Neural progenitor cell (in vitro differentiated cells): ENCODE measurements at places on chromosomes 3 and 15. TPM values are rescaled to one million over a fixed set of nuclear protein-coding genes. Genes with fewer than 3 reads are reported as not detected.

GATM gene
- total RNA-seq: 21.3 and 21.4 TPM in 2 replicates

TRIM71 gene
- 106 and 107 TPM in 2 replicates for total RNA-seq

DNA sequence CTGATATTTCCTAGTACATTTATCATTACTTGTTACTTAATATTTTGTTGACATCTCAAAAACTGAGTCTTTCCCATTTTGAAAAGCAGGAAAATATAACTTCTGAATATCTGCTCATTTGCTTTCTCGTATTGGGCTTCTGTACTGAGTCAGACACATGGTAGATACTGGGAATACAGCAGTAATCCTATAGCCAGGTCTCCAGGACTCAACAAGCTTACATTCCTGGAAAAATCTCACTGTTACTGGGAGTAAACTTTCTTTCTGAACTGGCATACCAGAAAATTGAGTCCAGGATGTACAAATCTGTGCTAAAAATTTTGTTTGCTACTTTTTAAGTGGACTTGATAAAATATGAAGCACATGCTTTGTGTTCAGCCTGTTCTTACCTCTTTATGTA, 240.4 kb downstream of the RBMS3 start:
- no peak for DNase-seq

DNA sequence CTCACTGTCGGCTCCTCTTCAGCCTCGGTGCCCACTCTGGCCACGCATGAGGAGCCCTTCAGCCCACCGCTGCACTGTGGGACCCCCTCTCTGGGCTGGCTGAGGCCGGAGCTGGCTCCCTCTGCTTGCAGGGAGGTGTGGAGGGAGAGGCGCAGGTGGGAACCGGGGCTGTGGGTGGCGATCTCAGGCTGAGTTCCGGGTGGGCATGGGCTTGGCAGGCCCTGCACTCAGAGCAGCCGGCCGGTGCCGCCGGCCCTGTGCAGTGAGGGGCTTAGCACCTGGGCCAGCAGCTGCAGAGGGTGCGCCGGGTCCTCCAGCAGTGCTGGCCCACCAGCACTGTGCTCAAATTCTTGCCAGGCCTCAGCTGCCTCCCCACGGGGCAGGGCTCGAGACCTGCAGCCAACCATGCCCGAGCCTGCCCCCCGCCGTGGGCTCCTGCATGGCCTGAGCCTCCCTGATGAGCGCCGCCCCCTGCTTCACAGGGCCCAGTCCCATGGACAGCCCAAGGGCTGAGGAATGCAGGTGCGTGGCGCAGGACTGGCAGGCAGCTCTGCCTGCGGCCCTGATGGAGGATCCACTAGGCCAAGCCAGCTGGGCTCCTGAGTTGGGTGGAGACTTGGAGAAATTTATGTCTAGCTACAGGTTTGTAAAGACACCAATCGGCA, 899.1 kb downstream of the SI start:
- DNase-seq: no peak

DNA sequence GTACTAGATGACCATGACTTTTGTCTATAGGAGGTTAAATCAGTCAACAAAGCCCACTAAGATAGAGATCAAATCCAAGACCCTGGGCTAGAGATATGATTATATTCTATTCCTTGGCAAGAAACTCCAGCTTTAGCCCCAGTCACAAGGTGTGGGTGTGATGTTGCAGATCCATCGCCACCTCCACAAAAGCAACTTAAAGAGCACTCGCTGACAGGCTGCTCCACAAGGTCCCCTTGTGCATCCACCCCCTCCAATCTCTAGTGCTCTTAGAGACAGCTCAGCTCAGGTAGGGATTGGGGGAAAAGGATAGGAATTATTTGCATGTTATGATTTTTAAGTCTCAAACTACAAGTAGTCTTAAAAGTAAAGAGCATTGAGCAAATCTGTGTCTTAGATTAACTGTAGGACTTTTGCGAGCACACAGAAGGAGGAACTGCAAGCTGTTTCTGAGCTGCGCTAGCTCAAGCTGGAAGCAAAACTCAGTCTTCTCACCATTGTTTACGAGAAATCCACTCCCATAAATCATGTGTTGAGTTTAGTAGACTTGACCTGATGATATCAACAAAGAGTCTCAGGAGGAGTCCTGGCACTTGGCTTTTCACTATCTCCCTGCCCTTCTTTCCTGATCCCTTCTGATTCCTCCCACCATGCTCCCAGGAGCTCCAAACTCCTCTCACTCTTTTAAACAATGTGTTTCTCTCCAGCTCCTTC, 177.6 kb downstream of the STAC start:
- DNase-seq: no peak

DNA sequence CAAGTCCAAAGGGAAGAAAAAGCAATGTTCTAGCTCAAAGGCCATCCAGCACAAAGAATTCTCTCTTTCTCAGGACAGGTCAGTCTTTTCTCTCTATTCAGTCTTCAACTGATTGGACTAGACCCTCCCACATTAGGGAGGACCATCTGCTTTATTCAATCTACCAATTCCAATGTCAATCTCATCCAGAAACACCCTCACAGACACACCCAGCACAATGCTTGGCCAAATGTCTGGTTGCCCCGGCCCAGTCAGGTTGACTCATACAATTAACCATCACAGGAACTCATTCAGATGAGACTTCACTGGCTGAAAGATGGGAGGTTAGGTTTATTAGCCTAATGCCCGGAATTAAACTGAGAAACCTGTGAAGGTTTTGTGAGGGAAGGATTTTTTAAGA, 32.4 kb downstream of the ACAN start:
- no peak for DNase-seq
